ENCODE measurements at places on chromosomes 11 and 22.

GRCh38 chr11:102781676-102782075, 1.2 kb upstream of the MMP10 start:
- DNase-seq, result no peak

GRCh38 chr11:106344394-106344793, 266.9 kb downstream of the AASDHPPT start:
- DNase-seq, result no peak

DNA sequence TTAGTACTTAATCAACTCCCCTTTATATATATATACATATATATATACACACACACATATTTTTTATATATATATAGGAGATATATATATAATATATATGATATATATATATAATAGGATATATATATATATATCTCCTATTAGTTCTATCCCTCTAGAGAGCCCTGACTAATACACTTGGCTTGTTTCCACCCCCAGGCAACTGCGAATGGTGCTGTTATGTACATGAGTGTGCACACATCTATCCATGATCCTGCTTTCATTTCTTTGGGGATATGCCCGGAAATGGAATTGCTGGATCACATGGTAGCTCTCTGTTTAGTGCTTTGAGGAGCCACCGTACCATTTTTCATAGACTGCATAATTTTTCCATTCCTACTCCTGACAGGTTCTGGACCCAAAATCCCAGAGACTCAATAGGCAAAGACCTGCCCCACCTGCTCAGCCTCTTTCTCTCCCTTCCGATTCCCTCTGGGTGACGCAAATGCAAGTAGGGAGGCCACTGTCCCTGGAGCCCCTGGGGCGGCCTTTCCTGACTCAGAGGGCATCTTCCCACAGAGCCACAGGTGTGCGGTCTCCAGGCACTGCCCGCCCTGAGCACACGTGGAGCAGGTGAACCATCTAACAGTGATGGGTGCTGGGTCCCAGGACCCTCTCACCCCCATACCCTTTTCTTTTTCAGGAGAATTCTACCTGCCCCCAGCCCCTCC, 12.0 kb downstream of the FGF3 start:
- no peak for DNase-seq

DNA sequence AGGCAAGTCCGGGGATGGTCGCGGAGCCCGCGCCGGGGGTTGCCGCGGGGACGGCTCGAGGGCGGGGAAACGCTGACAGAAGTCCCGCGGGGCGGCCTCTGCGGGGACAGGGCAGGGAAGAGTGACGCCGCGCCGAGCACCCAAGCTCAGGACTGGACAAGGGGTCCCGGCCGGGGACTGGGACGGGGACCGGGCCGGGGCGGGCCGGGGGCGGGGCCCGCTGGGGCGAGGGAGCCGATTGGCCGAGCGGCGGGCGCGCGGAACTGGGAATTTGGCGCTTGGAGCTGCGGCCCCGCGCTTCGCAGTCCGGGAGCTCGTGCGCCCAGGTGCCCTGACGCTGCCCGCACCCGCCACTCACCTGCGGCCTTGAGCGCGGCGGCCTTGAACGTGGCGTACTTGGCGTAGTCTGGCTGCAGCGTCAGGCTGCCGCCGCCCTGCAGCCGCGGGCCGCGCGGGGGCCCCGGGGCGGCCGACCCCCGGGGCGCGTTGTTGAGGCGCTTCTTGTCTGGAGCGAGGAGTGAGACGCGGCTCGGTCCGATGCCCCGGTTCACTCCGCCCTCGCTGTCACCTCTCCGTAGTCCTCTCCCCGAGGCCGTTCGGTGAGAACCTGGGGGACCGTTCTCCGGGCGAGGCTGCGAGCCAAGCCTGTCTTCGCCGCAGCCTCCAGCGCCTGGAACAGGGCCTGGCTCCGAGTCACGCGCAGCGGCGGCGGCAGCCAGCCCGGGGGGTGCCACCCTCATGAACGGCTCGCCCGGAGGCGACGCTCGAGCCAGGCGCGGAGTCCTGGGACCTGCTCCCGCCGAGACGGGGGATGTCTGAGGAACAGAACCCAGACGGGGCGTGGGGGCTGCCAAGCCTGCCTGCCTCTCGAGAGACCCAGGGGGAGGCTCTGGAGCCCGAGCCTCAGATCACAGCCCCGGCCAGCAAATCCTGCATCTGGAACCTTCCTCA, 4.5 kb downstream of the SHISA8 start:
- DNase-seq, result peak; percentile 79

DNA sequence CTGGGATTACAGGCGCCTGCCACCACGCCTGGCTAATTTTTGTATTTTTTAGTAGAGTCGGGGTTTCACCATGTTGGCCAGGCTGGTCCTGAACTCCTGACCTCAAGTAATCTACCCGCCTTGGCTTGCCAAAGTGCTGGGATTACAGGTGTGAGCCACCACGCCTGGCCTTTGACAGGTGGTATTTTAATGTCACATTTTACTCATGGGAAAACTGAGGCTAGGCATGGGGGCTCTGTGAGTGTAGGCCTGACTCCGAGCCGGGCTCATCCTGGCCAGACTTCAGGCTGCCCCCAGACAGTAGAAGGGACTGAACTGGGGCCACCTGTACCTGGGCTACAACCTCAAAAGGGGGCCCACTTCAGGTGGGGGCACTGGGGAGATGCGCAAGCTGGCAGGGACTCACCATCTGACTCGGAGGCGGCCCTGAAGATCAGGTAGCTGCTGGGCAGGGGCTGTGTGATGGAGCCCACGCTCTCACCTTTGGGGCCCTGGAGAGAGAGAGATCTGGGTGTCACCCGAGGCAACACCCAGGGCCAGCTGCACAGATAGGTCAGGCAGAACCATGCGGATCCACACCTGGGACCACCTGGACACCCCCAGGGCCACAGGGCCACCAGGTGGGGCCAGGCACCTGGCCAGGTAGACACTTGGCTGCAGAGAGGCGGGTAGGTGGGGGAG, 45.8 kb downstream of the OSBPL5 start:
- DNase-seq, result peak; percentile 27

DNA sequence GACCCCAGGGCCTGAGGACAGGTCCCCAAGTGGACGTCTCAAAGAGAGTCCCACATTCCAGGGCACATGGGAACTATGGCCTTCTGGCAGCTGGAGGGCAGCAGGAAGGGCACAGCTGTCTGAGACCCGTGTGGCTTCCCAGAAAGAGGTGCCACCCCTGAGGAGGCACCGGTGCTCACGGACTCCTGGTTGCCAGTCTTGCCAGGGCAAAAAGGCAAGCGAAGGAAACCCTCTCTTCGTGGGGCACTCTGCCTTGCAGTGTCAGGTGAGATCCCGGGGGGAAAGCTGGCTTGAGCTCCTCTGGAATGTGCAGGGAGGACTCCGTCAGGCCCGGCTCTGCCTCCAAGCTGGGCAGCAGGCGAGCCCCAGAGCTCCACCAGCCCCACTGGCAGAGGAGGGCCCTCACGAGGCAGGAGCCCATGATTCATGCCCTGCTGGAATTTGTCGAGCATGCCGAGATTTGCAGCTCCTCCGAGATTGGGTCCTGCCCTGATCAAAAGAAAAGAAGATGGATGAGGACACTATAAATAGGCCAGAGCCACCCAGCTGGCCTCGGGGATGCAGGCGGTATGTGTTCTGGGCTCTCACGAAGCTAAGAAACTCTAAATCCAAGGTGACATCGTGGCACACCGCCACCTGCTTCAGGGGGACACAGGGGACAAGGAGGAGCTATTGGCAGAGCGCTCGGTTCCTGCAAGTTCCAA, 9.9 kb upstream of the CELSR1 start:
- no peak for DNase-seq

- DNase-seq, result peak; percentile 51
Measured at GRCh38 chr11:44589301-44589700, 23.8 kb downstream of the CD82 start.

- DNase-seq, result no peak
Measured at GRCh38 chr11:16606784-16607674, 131.4 kb upstream of the C11orf58 start.

DNA sequence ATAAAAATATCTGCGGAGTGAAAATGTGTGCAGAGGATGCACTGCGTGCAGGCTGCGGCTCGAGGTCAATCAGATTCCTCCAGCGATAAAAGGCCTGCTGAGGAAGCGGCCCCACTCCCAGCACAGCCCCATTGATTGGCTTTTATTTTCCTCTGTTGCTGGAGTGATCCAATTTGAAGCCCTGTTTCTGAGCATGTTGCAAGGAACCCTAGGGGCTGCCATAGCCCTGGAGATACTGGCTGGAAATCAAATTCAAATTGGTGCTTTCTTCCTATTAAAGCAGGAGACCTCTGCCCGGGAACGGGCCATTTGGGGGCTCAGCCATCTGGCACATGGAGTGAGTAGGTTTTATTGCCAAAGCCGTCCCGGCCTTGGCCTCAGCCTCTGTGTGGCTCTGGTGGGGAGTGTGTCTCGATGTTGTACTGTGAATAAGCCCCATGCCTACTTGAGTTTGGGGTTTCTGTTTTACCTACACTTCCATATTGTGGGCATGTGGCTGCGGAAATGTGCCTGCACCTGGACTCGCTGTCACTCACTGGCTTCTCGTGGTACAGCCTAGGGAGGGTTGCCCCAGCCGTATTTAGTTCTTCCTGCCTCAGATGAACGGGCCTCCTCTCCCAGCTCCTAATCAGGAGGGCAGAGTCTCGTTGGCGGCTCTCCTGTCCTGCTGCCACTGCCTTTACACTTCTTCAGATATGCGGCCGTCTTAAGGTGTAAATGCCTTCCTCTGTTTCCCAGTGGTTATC, 25.6 kb downstream of the PARVB start:
- peak; percentile 34 for DNase-seq

DNA sequence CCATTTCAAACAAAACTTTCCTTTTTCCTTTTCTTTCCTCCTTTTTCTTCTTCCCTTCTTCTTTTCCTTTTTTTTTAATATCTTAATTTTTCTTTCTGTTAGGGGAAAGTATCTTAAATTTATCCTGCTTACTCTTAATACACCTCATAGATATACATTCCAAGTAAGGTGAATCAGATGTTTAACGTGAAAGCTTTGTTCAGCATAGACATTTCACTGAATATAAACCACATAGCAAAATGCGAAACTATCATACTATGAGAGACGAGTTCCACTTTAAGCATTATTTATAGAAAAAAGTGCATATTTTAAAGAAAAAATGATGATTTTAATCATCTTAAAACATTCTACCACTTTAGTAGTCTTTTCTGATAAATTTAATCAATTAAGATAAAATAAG, 137.8 kb upstream of the MTMR2 start:
- no peak for DNase-seq

- DNase-seq, result no peak
Measured at GRCh38 chr11:29353833-29354232, 663.0 kb downstream of the KCNA4 start.

DNA sequence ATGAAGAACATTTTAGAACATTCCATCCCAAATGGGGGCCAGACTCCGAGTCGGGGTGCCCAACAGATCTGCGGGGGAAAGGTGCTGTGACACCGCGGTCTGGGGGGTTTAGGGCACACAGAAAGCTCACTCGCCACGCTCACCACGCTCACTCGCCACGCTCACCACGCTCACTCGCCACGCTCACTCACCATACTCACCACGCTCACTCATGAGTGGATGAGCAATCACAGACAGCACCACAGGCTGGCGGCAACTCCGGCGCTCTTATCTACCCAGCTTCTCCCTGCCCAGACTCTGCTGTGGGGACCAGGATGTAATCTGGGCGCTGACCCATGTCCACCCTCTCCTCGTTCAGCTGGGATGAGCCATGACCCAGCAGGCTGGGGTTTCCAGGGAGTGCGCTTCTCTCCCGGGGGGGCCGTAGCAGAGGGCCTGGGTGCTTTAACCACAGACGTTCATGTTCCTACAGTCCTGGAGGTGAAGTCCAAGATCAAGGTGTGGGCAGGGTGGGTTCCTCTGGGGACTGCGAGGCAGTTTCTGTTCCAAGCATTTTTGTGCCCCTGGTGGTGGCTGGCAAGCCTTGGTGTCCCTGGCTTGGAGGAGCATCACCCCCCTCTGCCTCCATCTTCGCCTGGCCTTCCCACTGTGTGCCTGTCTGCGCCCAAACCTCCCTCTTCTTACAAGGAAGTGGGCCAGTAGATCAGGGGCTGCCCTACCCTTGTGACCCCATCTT, 141.2 kb downstream of the CTTN start:
- DNase-seq, result peak; percentile 43

DNA sequence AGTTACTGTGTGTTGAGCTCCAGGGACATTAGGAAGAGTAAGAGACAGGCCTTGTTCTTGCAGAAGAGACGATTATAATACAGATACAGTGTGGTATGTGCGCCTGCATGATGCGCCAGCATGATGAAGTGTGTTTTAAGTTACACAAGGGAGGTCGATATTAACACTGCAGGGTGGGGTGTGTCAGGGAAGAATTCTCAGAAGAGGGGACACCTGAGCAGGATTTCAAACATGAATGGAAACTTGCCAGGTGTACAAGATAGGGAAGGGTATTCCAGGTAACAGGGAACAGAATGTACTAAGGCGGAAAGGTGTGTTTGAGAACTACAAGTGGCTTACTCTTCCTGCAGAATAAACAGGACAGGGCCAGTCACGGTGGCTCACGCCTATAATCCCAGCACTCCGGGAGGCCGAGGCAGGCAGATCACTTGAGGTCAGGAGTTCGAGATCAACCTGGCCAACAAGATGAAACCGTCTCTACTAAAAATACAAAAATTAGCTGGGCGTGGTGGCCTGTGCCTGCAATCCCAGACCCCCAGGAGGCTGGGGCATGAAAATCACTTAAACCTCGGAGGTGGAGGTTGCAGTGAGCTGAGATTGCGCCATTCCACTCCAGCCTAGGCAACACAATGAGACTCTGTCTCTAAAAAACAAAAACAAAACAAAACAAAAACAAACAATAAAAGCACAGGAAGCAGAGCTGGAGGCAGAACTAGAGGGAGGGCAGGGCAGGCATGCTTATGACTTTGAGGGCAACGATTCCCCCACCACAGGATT, 59.0 kb downstream of the SYN3 start:
- DNase-seq, result no peak

- peak; percentile 40 for DNase-seq
Measured at GRCh38 chr11:6333095-6333494, 12.8 kb upstream of the CAVIN3 start.

- DNase-seq, result no peak
Measured at GRCh38 chr22:33213383-33214075, 155.3 kb upstream of the SYN3 start.

- no peak for DNase-seq
Measured at GRCh38 chr22:29309332-29310064, 3.0 kb downstream of the GAS2L1 start.

- DNase-seq, result no peak
Measured at GRCh38 chr11:23772081-23772480, 724.8 kb upstream of the LUZP2 start.

DNA sequence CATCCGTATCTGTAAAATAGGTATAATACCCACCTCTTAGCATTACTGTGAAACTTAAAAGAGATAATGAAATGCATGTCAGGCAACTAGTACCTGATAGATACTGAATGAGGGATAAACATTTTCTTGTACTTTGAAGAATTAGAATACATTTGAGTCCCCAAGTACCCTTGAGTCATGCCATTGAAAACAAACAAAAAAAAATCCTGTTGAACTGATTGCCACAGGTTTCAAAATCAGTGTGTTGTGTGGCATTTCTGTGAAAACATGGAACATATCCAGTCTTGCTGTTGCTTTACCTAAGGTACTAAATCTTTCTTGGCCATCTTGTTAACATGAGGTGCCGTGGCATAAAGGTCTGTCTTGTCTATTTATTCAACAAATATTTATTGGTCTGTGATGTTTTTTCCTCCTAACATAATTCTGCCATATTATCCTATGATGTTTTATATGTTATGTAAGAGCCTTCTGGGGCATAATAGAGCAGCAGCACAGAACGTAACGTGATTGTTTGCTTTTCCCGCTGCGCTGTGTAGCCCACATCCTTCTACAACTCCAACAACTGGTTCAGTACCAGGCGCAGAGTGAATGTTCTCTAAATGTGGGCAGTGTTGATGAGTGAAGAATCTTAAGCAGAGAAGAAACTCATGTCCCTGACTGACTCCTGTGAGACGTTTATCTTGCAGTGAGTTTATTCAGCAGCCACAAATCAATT, 79.3 kb upstream of the RAB1B start:
- no peak for DNase-seq

- no peak for DNase-seq
Measured at GRCh38 chr22:42978453-42979103, 36.4 kb downstream of the PACSIN2 start.

All from dorsolateral prefrontal cortex (tissue), 122 donors.